ENCODE measurements at places on chromosomes 2 and 18. TPM values are rescaled to one million over a fixed set of nuclear protein-coding genes. Genes with fewer than 3 reads are reported as not detected.

GRCh38 chr2:24049485-24050021 is at the start of gene FKBP1B:
Gene FKBP1B, plus strand, starts transcription at chr2:24049741. Its CDS starts 109 bp downstream, at chr2:24049850.
- DNase-seq: peak; percentile 79

DNA sequence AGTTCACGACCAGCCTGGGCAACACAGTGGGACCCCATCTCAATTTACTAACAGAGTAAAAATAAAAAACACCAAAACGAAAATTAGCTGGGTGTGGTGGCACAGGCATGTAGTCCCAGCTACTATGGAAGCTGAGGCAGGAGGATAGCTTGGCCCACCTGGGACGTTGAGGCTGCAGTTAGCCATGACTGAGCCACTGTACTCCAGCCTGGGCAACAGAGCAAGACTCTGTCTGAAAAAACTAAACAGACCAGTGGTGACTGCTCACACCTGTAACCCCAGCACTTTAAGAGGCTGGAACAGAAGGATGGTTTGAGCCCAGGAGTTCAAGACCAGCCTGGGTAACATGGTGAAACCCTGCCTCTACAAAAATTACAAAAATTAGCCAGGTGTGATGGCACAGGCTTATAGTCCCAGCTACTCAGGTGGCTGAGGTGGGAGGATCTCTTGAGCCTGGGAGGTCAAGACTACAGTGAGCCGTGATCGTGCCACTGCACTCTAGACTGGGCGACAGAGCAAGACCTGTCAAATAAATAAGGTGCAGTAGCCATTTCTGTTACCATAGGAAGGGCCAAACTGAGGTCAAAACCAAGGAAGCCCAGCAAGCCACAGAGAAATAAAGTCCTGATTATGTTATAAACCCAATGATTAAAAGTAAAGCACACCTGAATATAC is 14.0 kb downstream of the USP34 start:
- no peak for DNase-seq

DNA sequence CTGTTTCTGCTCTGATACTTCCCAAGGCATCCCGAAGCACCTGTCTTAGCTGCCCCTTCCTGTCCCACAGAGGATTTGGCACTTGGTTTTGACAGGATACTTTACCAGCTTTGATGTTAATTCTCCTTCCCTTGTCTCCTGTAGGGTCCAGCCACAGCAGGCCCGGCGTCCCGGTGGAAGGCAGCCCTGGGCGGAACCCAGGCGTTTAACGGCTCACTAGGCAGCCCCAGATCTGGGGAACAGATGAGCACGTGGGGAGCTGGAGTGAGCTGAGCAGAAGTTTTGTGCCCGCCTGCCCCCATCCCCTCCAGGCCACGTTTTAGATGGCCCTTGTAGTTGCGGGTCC is 11.4 kb downstream of the ANKRD23 start:
- DNase-seq: no peak

DNA sequence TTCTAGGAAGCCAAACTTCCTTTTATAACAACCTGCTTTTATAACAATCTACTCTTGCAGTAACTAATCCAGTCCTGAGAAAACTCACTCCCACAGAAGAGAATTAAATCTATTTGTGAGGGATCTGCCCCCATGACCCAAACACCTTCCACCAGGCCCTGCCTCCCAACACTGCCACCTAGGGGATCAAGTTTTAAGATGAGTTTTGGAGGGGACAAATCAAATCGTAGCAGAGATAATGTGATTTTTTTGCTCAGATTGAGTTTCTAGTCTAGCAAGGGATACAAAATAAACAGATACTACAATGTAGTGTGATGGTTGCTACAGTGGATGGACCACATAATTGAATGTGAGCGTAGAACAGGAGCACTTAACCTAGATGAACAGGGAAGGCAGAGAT is 52.2 kb downstream of the NCOA1 start:
- no peak for DNase-seq

GRCh38 chr2:63843791-63844190 is 2.1 kb downstream of the UGP2 start:
- DNase-seq: no peak

MDH1B gene
- 0.44 TPM for total RNA-seq

DSEL gene
- total RNA-seq: 0.60 TPM

GALR1 gene
- not detected for total RNA-seq

ASAP2 gene
- total RNA-seq: not detected

RUFY4 gene
- total RNA-seq: 4.9 TPM

LOXHD1 gene
- 0.26 TPM for total RNA-seq

FAM237A gene
- not detected for total RNA-seq

Data from activated naive CD8-positive, alpha-beta T cell treated with anti-CD3 and anti-CD28 coated beads, Interleukin-2, amount 10 ng/mL, durations not matched to agents 7 days and 5 days (primary cell).